LoVo (cell line): ENCODE measurements at places on chromosomes 13 and 19.

DNA sequence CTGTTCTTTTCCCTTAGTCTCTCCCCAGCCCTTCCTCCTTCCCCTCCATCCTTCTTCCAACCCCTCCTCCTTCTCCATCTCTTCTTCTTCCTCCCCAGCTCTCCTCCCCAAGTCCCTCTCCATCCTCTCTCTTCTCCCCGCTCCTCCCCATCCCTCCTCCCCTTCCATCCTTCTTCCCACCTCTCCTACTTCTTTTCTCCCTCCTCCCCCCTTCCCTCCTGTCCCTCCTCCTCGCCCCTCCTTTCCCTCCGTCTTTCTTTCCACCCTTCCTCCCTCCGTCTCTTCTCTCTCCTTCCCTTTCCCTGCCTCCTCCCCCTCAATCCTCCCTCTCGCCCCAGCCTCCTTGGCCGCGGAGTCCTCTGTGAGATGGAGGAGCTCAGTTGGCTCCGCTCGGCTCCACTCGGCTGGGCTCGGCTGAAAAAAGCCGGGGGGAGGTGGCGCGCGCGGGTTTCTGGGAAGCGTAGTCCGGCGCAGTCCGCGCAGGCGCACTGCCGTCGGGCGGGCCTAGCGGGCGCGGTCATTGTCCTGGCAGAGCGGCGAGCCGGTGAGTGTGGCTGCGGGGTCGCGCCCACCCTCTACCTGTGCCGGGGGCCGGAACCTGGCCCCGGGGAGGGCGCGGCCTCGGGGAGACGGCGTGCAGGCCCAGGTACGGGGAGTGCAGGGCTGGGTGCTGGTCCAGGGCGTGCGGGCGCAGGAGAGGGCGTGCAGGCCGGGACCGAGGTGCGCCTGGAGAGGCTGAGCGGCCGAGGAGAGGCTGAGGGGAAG, at the start of gene ZNF71:
ZNF71 (plus strand) TSS at position 520 of the 765 bp plus-strand sequence. CDS start 6,257 bp downstream, outside the sequence.
- no peak for DNase-seq

DNA sequence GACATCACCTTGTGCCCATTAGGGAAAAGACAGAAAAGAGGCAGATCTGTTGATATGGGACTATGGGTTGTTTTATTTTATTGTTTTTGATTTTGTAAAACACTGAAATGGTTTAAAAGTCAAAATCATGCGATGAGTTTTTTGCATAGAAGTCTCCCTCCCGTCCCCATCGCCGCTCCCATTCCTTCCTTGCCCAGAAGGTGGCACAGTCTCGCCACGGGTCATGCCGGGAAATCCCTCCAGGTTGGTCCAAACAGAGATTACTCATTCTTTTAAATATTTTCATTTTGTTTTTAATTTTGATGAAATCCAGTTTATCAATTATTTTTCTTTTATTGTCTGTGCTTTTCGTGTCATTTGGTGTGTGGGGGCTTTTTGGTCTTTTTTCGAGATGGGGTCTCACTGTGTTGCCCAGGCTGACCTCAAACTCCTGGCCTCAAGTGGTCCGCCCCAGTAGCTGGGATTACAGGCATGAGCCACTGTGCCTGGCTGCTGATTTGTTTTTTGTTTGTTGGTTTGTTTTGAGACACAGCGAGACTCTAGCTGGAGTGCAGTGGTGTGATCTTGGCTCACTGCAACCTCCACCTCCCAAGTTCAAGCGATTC, 9.2 kb downstream of the PGPEP1 start:
- peak; percentile 59 for DNase-seq

GRCh38 chr13:76849493-76849892, 36.7 kb downstream of the KCTD12 start:
- no peak for DNase-seq

GRCh38 chr13:99386911-99387788, 80.0 kb upstream of the GPR183 start:
- DNase-seq, result no peak

- no peak for DNase-seq
These were observed 1639.9 kb downstream of the SLITRK5 start for GRCh38 chr13:89310943-89311672.

DNA sequence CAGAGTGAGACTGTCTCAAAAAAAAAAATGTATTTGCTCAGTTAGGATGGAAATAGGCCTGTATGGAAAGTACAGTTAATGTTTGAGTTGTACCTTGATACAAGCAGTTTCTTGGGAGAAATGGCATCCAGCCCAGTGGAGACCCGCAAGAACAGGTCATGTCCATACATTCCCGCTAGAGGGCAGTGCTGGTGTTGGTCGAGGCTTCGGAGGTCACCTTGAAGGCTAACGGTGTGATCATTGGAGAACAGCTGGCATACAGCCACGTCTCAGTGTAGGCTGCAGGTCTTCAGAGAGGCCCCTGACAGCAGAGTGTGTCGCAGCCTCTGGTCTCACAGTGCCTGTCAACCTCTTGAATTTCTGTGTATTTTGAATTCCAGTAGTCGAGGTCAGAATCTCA, 7.5 kb downstream of the ZNF610 start:
- DNase-seq, result peak; percentile 4

GRCh38 chr13:76380446-76381065, 505.6 kb downstream of the KCTD12 start:
- DNase-seq, result no peak

DNA sequence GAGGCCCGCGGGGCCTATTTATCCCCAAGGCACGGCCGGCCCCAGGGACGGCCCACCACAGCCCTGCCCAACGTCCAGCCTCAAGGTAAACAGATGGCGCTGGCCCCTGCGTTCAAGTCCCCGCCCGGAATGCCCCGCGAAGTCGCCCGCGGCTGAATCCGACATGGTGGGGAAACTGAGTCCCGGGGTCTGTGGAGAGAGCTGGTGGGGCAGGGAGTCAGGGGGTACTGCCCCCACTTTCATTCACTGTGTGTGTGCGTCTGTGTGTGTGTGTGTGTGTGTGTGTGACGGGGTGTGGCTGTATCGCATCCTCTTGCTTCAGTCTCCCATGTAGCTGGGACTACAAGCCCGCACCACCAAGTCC, 192 bp upstream of the COMP start:
- no peak for DNase-seq

DNA sequence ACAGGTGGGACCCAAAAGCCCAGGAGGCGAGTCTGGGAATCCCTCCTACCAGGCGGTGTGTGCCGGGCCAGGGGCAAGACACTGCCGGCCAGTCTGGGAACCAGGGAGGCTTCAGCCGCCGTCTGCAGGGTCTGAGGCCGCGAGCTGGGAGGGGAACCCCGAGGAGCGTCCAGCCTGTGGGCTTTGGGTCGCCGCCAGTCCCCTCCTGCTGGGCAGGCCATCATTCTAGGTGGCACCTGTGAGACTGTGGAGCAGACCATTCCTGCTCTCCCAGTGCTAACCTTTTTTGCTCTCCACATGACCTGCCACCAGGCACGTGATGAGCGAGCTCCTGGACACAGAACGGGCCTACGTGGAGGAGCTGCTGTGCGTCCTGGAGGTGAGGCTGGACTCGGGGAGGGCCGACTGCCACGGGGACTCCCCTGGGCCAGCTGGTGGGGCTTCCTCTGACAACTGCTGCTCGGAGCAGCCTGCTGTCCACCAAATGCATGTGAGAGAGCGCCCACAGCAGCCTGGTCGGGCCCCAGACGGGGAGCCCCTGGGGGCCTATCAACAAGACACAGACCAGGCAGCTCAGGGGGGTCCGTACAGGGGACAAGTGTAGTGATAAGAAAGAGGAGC, 24.6 kb upstream of the F7 start:
- DNase-seq, result no peak
